ENCODE measurements at places on chromosomes 6 and 20.

DNA sequence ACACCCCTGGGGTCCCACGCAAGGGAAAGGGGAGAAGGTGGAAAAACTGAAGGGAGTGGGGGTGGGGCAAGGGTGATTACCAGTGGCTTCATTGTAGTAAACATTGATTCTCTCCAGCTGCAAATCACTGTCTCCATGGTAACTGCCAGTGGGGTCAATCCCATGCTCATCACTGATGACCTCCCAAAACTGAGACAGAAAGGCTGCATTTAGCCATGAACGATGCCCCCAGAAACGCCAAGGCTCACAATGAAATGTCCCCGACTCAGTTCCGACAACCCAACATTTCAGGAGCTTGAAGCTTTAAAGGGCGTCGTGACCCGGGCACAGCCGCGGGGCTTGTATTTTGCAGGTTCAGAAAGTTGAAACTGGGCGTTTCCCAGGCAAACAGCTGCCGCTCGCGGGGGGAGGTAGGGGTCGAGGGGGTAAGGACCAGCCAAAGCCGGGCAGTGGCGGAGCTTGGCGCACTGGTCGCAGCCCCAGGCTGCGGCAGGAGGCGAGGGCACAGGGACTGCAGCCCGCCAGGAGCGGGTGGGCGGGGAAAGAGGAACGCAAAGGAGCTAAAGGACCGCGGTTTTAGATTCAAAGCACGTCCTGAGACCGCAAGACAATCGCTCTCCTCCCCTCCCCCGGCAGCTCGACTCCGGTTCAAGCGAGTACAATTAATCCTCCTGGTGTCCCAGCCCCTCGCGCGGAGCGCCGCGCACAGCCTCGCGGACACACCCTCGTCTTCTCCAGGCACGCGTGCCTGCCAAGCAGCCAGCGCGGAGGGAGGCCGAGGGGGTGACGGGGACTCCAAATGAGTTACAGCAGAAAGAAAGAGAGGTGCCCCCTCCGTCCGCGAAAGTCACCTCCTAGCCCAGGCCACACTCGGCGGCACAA, 731 bp downstream of the TUBB2B start:
- no peak overlapping the region for H3K27ac ChIP-seq
- H3K36me3 ChIP-seq = peaks cover 3% of the 10 kb centered on the region
- H3K27me3 ChIP-seq = peaks cover 65% of the 10 kb centered on the region
- peaks cover 27% of the 10 kb centered on the region for H3K4me1 ChIP-seq

- H3K4me1 ChIP-seq = peaks cover 24% of the 10 kb centered on the region
- peak overlapping the region; percentile 77 for H3K4me3 ChIP-seq
- DNase-seq = no peak
These were observed 609 bp downstream of the OGFRL1 start for GRCh38 chr6:71289039-71289801.

DNA sequence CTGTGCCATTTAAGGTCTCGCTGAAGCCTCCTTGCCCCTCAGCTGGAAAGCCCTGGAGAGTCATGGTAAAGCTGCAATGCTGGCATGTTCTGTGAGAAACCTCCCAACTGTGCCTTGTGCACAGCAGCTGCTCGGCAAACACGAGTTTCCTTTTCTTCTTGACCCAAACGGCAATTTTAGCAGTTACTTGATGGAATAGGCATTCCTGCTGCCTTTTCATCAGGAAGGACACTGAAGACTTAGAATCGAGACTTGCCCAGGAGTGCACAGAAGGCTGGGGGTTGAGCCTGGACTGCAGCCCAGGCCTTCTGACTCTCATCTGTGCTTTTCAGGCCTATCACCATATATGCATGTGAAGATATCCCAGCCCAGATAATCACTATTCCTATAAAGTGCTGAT, 28.7 kb upstream of the CLDN20 start:
- H3K4me1 ChIP-seq = no peaks in the 10 kb centered on the region
- H3K36me3 ChIP-seq = peaks cover 30% of the 10 kb centered on the region
- DNase-seq = no peak
- H3K27ac ChIP-seq = no peak overlapping the region
- H3K4me3 ChIP-seq = no peak overlapping the region

DNA sequence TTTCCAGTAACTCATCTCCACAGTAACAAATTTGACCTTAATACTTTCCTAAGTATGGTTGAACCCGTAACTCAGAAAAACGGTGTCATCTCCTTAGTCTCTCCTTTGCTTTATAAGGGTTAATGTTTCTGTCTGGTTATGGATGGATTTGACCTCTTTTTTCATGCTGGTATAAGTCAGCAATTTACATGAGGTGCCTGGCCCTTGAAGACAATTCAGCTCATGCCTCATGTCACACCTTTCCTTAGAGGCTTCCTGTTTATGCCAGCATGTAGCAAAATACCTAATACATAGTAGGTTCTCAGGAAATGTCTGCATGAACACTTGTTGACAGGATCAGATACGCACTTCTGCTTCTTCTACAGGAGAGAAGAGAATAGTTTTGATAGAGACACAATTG, 37.7 kb upstream of the C20orf144 start:
- no peaks in the 10 kb centered on the region for H3K27me3 ChIP-seq
- H3K27ac ChIP-seq = no peak overlapping the region
- peaks cover 4% of the 10 kb centered on the region for H3K4me1 ChIP-seq
- no peak for DNase-seq
- peaks cover 51% of the 10 kb centered on the region for H3K36me3 ChIP-seq

- no peaks in the 10 kb centered on the region for H3K4me1 ChIP-seq
- DNase-seq = no peak
- no peaks in the 10 kb centered on the region for H3K27me3 ChIP-seq
- no peaks in the 10 kb centered on the region for H3K36me3 ChIP-seq
- H3K4me3 ChIP-seq = no peak overlapping the region
These were observed 398.0 kb downstream of the RNGTT start for GRCh38 chr6:88565409-88565811.

DNA sequence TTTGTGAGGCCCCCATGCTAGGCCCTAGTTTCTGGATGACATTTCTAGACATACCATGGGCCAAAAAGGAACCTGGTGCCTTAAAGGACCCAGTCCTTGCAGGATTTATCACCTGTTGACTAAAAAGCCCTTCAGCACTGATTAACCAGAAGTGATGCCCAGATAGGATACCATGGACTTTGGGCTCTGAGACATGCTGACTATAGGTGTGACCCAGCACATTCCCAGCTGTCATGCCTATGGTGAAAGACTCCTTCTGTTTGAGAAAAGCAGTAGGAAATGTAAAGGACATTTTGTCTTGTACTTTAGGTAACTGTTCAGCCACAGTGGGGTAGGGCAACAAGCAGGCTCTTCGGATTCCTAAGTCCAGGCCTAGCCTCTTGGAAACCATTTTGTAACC, 724.2 kb downstream of the CD109 start:
- no peaks in the 10 kb centered on the region for H3K27me3 ChIP-seq
- no peaks in the 10 kb centered on the region for H3K4me1 ChIP-seq
- H3K36me3 ChIP-seq = no peaks in the 10 kb centered on the region
- no peak overlapping the region for H3K27ac ChIP-seq
- H3K4me3 ChIP-seq = no peak overlapping the region

DNA sequence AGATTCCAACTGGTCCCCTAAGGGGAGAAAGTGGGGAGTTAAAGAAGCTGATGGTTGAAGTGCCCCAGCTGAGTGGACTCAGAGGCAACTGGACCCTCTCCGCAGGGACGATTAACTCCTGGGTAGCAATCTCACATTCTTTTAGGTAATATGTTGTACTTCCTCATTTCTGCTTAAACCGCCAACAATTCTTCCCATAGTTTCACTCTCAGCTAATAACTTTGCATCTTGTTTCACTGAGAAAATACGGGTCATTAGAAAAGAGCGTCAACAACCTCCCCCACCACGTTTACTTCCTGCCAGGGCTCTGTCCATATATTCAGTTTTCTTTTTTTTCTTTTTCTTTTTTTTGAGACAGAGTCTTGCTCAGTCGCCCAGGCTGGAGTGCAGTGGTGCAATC, 39.5 kb upstream of the CHD6 start:
- peaks cover 2% of the 10 kb centered on the region for H3K4me1 ChIP-seq
- H3K4me3 ChIP-seq = no peak overlapping the region
- DNase-seq = no peak
- H3K27ac ChIP-seq = no peak overlapping the region
- peaks cover 8% of the 10 kb centered on the region for H3K27me3 ChIP-seq

DNA sequence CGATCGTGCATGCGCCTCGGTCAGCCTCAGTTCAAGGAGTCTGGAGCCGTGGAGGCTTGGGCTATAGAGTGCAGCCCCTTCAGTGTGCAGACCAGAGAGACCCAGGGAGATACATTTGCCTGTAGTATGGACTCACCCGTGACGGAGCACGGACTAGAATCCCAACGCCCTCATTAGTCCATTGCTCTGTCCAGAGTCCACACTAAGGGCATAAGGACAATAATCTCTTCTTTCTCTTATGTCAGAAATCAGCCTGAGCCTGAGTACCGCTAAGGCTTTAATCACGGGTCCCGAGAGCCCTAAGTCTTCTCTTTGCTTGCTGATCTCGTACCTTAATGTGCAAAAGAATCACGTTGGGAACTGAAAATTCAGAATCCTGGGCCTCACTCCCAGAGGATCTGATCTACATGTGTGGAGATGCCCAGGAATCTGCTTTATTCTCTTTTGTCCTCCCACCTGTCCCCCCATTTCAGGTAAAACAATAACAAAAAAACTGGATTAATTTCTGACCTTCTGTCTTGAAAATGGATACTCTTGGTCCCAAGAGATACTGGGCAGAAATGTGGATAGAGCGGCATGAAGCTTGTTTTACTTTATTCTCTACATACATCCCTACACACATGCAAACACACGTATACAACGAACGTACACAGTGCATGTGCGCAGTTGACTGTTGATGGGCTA, 671 bp downstream of the BPHL start:
- H3K4me1 ChIP-seq = peaks cover 18% of the 10 kb centered on the region
- DNase-seq = no peak
- peak overlapping the region; percentile 80 for H3K4me3 ChIP-seq
- no peaks in the 10 kb centered on the region for H3K27me3 ChIP-seq

DNA sequence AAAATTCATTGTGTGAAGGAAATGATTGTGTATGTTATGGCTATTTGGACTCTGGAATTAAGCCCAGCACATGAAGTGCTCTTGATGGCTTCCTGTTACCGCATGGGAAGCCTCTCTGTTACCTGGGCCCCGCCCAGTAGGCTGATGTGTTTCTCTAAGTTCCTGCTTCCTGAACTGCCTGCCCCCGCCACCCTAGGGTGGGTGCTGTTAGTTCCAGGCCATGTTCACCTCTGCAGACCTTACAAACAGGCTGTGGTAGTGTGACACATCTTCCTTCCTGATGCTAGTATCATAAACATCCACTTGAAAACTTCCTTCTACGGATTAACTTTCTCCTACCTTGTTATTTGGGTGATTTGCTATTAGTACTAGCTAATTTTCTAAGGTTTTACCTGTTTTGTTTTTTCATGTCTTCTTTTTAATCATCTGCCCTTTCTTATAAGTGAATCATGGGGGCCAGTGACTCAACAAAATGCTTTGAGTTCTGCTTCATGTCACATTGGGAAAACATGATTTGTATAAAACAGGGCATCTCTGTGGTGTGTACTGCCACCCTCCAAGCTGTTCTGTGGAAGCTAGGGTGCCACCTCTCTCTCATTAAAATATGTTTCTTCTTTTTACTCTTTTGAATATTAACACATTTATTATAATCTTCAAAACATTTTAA, 40.6 kb downstream of the SH3BGRL2 start:
- H3K27me3 ChIP-seq = no peaks in the 10 kb centered on the region
- H3K4me1 ChIP-seq = peaks cover 16% of the 10 kb centered on the region
- DNase-seq = peak; percentile 13
- no peaks in the 10 kb centered on the region for H3K36me3 ChIP-seq
- H3K27ac ChIP-seq = peak overlapping the region; percentile 51

- no peaks in the 10 kb centered on the region for H3K36me3 ChIP-seq
- no peak for DNase-seq
- H3K27me3 ChIP-seq = no peaks in the 10 kb centered on the region
- H3K27ac ChIP-seq = no peak overlapping the region
These were observed 37.3 kb downstream of the SH3BGRL2 start for GRCh38 chr6:79668381-79668780.

- H3K36me3 ChIP-seq = no peaks in the 10 kb centered on the region
- H3K4me3 ChIP-seq = no peak overlapping the region
- DNase-seq = no peak
- H3K4me1 ChIP-seq = no peaks in the 10 kb centered on the region
- peaks cover 14% of the 10 kb centered on the region for H3K27me3 ChIP-seq
- no peak overlapping the region for H3K27ac ChIP-seq
These were observed 18.4 kb upstream of the ULBP3 start for GRCh38 chr6:150087336-150087735.

DNA sequence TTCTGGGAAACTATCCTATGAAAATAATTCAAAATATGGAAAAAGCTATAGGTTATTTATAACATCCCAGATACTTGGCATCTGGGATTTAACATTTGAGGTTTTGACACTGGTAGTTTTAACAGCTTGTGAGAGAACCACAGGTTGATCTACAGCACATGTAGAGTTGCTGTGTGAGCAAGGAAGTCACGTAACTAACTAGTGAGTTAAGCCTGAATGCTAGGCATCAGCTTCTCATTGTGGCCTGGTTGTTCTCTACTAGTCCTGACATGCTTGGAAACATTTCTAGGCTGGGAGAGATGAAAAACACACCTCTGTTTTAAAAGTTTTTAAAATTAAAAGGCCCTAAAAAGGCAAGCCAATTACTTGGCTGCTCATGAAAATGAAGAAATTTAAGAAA, 28.2 kb downstream of the ESF1 start:
- peaks cover 4% of the 10 kb centered on the region for H3K4me1 ChIP-seq
- no peak overlapping the region for H3K27ac ChIP-seq
- H3K4me3 ChIP-seq = no peak overlapping the region
- DNase-seq = no peak

DNA sequence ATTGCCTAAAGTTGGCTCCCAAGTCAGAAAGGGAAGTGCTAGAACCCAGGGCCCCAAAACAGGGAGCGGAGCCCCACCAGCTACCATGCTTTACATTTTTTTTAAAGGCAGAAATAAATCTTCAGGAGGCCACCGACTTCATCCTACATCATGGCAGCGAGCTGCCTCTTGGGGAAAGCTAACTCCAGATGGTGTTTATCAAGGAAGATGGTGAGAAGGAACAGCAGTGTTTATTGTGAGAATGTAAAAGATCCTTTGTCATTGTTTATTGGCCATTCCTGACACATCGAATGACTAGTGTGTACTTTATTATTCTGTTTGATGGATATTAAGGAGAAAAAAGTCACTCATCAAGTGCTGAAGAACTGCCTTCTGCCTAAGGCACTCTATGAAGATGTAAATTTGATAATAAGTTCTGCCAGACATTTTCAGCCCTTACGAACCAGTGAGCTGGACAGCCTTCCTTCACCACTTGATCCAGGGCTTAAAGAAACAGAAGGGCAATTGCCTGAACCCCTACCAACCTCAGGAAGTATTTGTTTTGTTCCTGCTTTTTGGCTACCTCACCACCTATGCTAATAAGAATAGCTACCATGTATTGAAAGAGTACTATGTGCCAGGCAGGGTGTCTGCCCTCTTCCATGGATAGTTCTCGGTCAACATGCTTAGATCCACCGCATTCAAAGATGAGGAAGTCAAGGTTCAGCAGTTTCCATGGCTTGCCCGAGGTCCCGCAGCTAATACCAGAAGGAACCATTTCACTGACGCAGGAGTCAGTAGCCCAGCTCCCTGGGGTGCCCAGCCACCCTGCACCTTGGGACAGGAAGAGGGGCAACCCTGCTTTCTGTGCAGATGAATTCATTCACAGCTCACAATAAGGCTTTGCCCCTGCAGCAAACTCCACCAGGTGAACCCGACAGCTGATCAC, 194.7 kb upstream of the RREB1 start:
- H3K4me1 ChIP-seq = peaks cover 15% of the 10 kb centered on the region
- DNase-seq = no peak
- peaks cover 37% of the 10 kb centered on the region for H3K27me3 ChIP-seq
- H3K27ac ChIP-seq = no peak overlapping the region

Measured in activated T-helper 2 cell treated with anti-CD3 and anti-CD28 coated beads, Interferon-gamma antibody, Interleukin-2, Interleukin-4, amounts not matched to agents 10 μg/mL and 5 μg/mL and 100 μg/mL, durations not matched to agents 14 hours and 24 hours and 36 hours (primary cell).